ENCODE measurements at places on chromosomes 6 and 20.

DNA sequence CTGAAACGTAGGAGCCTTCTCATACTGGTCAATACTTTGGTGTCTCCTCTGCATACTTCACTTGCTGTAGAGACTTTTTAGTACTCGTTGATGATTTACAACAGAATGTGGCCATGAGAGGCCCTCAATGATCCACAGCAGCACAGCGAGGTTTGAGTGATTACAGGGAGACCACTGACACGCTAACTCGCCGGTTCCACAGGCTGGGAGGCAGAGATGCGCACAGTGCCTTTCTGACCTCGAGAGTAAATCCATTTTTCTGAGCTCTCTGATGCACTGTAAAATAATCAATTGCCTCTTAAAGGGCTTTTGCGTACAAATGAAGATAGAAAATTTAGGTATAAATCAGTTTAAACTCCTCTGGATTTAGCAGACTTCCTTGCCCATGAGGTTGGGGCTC, 56.2 kb upstream of the TBC1D7 start:
- H3K27ac ChIP-seq, result no peak overlapping the region
- no peaks in the 10 kb centered on the region for H3K27me3 ChIP-seq
- H3K36me3 ChIP-seq, result no peaks in the 10 kb centered on the region
- no peak for DNase-seq
- H3K4me1 ChIP-seq, result no peaks in the 10 kb centered on the region

- no peaks in the 10 kb centered on the region for H3K36me3 ChIP-seq
- no peak for DNase-seq
- H3K27me3 ChIP-seq, result no peaks in the 10 kb centered on the region
- H3K4me3 ChIP-seq, result no peak overlapping the region
- H3K4me1 ChIP-seq, result no peaks in the 10 kb centered on the region
- H3K27ac ChIP-seq, result no peak overlapping the region
Measured at GRCh38 chr6:135504734-135505133, 7.2 kb upstream of the AHI1 start.

- peaks cover 12% of the 10 kb centered on the region for H3K27me3 ChIP-seq
- no peaks in the 10 kb centered on the region for H3K36me3 ChIP-seq
- H3K4me1 ChIP-seq, result peaks cover 25% of the 10 kb centered on the region
- DNase-seq, result peak; percentile 42
- peak overlapping the region; percentile 79 for H3K4me3 ChIP-seq
- peak overlapping the region; percentile 6 for H3K27ac ChIP-seq
Measured at GRCh38 chr6:16803294-16804200, 42.3 kb upstream of the ATXN1 start.

DNA sequence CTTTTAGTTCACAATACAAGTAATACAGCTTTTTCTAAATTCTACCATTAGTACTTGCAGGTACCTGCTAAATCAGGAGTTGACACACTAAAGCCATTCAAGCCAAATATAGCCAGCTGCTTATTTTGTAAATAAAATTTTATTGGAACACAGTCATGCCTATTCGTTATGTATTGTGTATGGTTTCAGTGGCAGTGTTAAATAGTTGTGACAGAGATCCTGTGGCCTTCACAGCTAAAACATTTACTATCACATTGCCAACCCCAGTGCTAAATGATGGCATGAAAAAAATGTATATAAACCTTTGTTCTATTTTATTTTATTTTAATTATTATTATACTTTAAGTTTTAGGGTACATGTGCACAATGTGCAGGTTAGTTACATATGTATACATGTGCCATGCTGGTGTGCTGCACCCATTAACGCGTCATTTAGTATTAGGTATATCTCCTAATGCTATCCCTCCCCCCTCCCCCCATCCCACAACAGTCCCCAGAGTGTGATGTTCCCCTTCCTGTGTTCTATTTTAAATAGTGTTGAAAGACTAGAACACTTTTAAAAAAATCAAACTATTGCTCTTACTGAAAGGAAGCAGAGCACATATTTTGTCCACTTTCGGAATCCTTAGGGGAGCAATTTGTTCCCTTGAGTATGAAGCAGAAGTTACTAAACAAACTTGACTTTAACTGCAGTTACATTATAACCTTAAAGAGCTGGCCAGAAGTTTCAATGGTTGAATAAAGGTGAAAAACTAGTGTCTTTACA, 115.7 kb downstream of the PRIM2 start:
- peaks cover 7% of the 10 kb centered on the region for H3K4me1 ChIP-seq
- no peak for DNase-seq
- no peak overlapping the region for H3K27ac ChIP-seq
- no peaks in the 10 kb centered on the region for H3K27me3 ChIP-seq
- no peak overlapping the region for H3K4me3 ChIP-seq

- H3K27me3 ChIP-seq, result no peaks in the 10 kb centered on the region
- H3K27ac ChIP-seq, result no peak overlapping the region
- DNase-seq, result no peak
- no peaks in the 10 kb centered on the region for H3K36me3 ChIP-seq
Measured at GRCh38 chr6:55818482-55818881, 56.9 kb downstream of the BMP5 start.

GRCh38 chr20:48594533-48594932, 233.3 kb downstream of the PREX1 start:
- no peak for DNase-seq
- H3K36me3 ChIP-seq, result no peaks in the 10 kb centered on the region
- no peaks in the 10 kb centered on the region for H3K27me3 ChIP-seq
- H3K4me3 ChIP-seq, result no peak overlapping the region
- H3K4me1 ChIP-seq, result peaks cover 14% of the 10 kb centered on the region
